ENCODE measurements at places on chromosomes 4 and X.

DNA sequence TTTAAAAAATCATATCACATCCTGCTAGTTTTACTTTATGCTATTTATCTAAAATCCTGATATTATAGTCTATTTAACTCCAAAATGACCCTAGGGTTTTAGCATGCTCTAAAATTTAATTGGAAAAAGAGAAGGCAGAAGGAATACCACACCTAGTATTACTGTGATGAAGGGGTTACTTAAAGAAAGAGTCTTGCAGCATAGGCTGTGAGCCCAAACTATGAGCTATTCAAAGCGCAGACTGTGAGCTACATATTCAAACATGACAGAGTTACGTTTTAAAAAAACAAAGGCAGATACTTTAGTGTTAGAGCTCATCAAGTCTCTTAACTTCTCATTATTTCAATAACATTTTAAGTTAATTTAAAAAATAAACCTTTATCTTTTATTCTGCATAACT lies 247.7 kb upstream of the ETNPPL start:
- no peak for DNase-seq

GRCh38 chr4:182604161-182604622 lies 313.0 kb downstream of the DCTD start:
- no peak for DNase-seq

DNA sequence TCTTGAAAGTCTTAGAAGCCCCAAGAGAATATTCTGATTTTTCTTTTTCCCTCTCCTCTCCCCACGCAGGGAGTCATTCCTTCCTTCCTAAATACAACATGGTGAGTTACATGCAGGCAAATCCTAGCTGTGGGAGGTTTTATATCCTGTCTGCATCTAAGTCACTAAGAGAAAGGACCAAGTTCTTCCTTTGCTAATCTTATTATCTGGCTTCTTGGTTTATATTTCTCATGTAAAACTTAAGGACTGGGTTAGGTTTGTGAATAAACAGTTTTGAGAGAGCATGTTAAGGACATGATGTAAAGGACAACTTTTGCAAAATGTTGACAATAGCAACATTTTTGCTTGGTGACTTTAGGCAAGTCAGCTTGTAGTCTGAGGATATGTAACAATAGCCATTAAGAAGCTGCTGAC lies 5.1 kb upstream of the CXCL9 start:
- DNase-seq: no peak

DNA sequence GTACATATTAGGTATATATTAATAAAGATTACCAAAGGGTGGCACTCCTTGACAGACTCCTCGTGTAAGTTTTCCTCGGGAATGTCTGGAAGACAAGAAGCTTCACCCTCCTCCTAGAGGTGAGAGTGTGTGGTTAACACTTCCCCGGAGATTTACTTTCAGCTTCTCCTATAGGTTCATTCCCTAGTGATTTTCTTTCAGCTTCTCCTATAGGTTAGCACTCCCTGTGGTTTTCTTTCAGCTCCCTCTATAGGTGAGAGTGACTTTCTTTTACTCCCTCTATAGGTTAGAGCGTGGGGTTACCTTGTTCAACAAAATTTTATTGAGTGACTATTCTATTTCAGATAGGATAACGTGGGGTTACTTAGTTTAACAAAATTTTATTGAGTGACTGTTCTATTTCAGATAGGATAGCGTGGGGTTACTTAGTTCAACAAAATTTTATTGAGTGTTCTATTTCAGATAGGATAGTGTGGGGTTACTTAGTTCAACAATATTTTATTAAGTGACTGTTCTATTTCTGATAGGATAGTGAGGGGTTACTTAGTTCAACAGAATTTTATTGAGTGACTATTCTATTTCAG lies 106.0 kb upstream of the PLAC1 start:
- DNase-seq: no peak

GRCh38 chrX:85964744-85965143 lies 82.6 kb downstream of the CHM start:
- DNase-seq: no peak

DNA sequence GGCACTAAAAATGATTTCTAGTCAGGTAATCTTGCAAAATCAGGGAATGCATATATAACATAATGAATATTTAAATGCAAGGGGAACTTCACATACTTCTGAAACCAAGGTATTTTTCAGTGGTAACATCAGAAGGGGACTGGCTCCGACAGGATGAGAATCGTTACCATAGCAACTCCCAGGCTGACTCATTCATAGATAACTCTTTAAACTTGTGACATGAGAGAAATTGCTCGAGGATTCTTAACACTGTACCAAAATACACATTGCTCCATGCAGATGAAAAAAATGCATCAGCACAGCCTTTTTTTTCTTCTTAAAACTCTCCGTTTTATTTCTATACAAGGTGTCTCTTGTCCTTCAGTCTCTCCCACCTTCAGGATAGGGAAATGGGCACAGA lies 114.3 kb downstream of the GABRB1 start:
- DNase-seq: no peak

Data from activated CD8-positive, alpha-beta memory T cell treated with anti-CD3 and anti-CD28 coated beads for 4 hours (primary cell).